ENCODE measurements at places on chromosomes 2 and 18. TPM values are rescaled to one million over a fixed set of nuclear protein-coding genes. Genes with fewer than 3 reads are reported as not detected.
A peak's percentile ranks its signal among the peaks of the same experiment; 100 is the strongest.

DNA sequence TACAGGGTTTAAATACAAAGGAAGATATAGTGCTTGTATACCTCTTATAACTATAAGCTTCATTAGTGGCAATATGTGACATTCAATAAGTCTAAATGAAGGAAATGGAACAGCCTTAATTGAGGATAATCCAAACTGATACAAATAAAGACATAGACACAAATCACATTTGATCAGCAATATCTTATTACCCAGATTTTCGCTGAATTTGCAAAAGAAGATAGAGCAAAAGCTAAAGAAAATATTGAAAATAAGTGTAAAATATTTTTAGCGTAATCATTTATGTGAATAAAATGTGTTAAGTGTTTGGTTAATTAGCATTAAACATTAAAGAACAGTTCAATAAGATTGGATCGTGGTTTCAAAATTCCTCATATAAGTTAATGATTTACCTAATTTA is 51.2 kb downstream of the CCDC148 start:
- no peak for DNase-seq

GRCh38 chr18:63409301-63409700 is 13.0 kb downstream of the VPS4B start:
- DNase-seq, result no peak

GRCh38 chr2:60884800-60885199 is 3.4 kb downstream of the REL start:
- no peak for DNase-seq

GRCh38 chr18:78517973-78518372 is 461.6 kb upstream of the SALL3 start:
- DNase-seq, result no peak

GRCh38 chr2:183995632-183996031 is 602.7 kb upstream of the ZNF804A start:
- DNase-seq, result no peak

DNA sequence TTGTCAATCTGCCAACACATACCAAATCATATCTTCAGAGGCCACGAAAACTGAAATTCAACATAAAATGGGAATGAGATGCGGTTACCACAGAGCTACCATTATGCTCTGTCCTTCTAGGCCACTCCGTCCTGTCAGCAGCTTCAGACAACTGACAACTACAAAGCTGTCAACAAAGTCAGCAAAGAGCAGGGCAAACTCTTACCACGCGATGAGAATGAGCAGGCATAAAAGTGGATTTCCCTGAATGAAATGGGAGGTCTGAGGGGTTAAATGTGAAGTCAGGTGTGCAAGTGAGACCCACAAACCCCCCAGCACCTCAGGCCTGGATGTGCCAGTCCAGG is 130.1 kb downstream of the LNPK start:
- DNase-seq, result no peak

The NDC80 gene
- not detected for total RNA-seq

The PECR gene
- 6.0 TPM for total RNA-seq

The FRZB gene
- 1.5 TPM for total RNA-seq

The RAPH1 gene
- total RNA-seq, result 37.4 TPM

The REG1B gene
- total RNA-seq, result not detected

DNA sequence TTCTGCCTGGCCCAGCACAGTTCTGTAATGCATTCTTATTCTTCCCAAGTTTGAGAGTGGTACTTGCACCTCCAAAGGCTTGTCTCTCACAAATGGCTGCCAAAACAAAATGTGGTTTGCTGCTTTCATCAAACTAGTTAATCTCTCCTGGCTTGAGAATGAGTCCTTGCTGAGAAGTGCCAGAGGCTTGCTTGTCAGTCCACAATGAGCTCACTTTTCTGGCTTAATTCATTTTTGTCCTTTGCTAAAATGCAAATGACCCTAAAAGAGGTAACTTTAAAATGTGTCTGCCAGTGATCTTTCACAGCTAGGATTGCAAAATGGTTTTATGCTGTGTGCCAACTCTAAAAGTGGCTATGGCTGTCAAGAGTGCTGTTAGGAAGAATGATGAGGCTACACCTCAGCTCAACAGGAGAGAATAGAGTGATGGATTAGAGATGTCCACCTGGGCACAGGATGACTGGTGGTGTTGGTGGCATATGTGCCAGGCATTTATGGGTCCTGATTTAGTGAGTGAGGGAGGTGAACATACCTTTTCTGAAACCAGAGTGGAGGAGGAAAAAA is 291.2 kb upstream of the HNMT start:
- DNase-seq, result no peak

The KYNU gene
- 18.8 TPM for total RNA-seq

DNA sequence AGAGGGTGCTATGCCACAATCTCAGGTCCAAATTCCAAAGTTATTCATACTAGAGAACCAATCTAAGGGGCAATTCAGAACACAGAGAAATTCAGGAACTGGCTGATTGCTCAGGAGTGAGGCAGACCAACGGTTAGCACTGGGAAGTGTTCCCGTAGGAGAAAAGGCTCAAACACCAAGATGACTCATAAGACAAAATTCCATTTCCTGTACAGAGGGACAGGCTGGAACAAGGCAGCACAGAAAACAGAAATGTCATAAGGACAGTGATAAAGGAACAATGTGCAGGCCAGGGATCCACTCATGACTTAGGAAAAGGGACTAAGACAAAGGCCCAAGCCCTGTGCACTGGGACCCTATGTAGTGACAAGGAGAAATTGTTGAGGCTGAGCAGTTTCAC is 54.2 kb downstream of the PDE1A start:
- DNase-seq, result peak; percentile 21

DNA sequence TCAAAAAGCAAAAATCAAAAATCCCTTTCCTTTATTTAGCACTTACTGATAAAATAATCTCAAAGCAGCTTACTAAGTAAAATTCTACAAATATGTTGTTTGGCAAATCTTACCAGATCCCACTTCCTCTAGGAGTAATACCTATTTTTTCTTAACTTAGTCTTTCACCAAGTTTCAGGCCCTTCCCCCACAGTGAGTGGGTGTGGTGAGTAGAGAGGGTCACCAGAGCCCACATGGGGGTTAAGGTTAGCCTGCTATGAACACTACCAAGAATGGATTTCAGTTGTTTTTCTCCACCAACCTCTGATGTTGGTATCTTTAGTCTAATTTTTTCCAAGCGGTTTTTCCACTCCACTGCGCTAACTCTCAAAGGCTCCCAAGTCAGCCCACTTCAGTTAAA is 23.2 kb downstream of the PIAS2 start:
- no peak for DNase-seq

The AGAP1 gene
- 17.3 TPM for total RNA-seq

- DNase-seq, result no peak
Measured at GRCh38 chr2:94966689-94967088, 58.8 kb upstream of the MAL start.

DNA sequence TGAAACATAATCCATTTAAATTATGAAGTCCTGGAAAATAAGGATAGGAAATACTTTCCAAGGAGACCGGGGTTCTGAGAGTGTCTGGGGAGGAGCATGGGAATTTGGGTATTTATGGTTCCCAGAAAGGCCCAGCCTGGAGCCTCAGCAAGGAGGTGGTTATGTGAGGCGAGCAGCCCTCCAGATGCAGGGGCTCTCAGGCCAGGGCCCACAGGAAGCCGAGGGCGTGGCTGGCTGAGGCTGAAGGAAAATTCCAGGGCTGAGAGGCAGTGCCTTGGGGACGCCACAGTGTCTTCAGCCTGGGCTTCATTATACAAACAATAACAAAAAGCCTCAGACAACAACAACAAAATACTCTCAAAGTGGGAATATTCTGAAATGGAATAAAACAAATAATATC is 86.9 kb upstream of the SERPINE2 start:
- DNase-seq, result no peak

DNA sequence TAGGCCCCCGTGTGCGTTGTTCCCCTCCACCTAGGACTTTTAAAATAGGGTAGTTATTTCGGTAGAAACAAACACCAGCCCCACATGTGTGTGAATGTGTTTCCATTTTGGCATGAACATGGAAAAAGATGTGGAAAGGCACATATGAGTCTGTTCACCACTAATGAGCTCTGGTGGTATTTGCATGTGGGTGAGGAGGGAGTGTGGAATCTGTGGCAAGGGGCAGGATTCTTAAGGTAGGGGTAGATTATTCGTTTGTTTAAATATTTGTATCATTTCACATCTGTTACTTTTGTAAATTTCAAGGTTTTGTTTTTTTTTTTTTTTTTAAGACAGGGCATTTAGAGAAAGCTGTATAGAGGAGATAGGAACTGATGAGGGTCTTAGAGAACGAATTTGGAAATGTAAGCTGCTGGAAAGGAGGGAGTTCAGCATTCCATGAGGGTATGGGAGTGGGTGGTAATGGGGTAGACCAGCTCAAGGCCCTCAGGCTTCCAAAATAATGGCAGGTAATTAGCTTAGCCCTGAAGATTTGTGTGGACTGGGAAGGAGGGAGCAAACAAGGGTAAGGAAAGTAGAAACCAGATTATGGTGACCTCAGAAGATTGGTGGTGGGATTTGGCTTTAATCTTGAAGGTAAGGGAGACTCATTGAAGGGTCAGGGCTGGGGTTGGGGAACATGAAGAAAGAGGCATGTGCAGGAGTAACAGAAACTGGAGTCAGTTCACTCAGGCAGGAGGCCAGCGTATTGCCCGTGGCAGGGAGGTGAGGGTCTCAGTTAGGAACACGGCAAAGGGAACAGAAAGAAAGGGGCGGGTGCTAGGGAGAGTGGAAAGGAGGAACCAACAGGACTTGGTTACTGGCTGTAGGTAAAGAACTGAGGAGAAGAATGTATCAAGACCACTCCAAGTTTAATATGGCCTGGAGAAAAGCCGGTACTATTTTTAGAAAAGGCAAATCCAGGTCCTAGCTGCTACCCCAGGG is 123.6 kb downstream of the PLB1 start:
- no peak for DNase-seq

DNA sequence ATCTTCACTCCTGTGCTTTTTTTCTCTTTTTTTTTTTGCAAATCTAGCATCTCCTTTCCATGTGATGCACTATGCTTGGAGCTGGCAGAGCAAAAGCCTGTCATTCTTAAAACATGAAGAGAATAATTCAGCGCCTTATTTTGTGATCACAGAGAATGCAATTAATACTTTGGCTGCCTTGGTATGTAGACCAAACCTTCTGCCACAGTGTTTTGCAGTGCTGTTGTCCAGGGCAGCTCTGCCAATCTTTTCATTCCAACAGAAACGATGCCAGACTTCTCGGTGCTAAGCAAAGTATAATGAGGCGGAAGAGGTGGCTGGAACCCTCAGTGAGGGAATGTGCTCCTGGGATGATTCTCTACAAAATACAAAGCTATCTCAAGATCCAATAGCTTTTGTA is 25.6 kb downstream of the BCL2 start:
- DNase-seq, result no peak

GRCh38 chr18:54330768-54331548 is 26.7 kb downstream of the STARD6 start:
- DNase-seq, result no peak

The PTPRM gene
- 116 TPM for total RNA-seq

GRCh38 chr2:160453111-160453820 is 40.3 kb downstream of the RBMS1 start:
- no peak for DNase-seq

The GALNT3 gene
- 0.55 TPM for total RNA-seq
